ENCODE measurements at places on chromosomes 3 and 15.

DNA sequence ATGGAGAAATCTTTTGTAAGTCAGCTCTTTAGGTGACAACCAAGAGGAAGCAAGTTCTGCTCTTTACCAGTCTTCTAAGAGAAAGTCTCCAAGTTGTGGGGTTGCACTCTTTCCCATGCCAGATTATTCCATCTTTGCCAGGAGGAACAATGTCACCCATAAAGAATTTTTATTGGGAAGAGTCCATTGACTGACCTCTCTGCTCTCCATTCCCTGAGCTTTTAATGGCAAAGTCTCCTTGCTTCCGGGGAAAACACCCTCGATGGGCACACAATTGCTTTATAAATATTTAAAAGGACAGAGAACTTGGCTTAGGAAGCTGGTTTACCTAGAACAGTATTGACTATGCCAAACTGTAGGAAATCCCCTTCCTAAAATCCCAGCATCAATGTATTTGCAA lies 19.9 kb upstream of the UBE2E1 start:
- no peak for DNase-seq

GRCh38 chr3:81274671-81275070 lies 486.8 kb downstream of the GBE1 start:
- DNase-seq = no peak

DNA sequence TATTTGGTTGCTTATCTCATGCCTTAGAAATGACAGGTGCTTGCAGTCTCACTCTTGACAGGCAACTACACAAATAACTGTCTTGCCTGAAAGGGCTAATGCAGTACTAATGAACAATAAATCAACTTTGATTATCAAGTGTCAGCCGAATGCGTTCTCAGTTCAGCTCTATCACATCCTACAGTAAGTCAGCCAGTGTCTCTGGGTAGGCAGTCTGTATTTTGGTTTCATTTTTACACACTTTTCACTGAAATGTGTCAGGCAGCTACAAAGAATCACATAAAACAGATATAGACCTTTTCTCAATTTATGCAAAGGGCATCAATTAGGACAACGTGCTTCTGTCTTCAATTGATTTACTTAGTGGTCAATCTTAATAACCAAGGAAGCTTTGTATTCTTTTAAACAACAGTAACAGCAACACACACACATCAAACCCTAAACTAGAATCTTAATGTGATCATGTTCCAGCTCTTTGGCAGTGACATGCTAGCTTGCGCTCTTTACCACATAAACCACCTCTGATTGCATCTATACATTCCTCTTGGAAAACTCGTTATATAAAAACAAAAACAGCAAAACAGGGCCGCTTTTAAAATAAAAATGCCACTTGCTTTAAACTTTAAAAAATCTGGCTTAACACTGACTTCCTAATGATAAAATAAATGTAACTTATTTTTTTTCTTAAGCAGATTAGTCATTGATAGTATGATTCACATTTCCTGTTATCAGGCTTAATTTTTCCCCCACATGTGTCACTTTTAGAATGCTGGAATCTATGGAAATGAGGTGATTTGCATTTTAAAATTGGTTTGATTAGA lies 520.4 kb downstream of the FOXP1 start:
- DNase-seq = no peak

- no peak for DNase-seq
Measured at GRCh38 chr3:487614-488013, 291.1 kb downstream of the CHL1 start.

DNA sequence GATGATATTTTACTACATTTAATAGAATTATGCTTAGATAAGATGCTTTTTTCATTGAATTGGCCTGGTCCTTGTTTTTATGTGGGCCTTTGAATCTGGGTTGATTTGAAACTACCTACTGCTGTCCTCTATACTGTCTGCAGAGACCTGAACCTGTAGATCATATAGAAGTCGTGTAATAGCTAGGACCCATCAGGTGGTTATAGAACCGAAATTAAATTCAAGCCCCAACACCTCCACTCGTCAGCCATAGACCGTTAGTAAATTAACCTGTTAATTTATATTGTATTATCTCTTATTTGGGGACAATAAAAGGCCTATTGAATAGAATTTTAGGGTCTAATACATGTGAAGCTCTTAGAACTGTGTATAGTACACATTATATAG lies 108.4 kb downstream of the MBNL1 start:
- DNase-seq = no peak

GRCh38 chr3:172595664-172596393 lies 72.6 kb upstream of the TNFSF10 start:
- peak; percentile 13 for DNase-seq

- DNase-seq = no peak
Measured at GRCh38 chr3:187914231-187914630, 169.0 kb upstream of the BCL6 start.

- DNase-seq = no peak
Measured at GRCh38 chr15:90650117-90650955, 66.8 kb upstream of the BLM start.

GRCh38 chr15:69585937-69586336 lies 133.3 kb downstream of the RPLP1 start:
- DNase-seq = no peak

DNA sequence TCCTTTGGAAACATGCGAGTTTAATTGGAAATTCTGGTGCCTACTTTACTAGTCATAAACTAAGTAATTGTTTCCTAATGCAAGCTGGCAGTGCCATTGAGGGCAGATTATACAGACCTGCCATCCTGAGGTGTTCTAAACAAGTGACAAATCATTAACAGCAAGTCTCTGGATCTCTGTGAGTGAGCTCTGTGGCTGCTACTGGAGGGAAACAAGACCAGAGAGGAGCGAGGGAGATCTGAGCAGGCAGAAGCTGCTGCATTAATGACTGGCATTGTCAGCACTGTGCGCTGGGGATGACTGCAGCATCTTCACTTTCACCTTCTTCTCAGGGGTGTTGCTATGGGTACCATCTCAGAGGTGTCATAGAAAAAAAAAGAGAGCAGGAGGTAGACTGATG lies 308.4 kb upstream of the DPH6 start:
- no peak for DNase-seq

DNA sequence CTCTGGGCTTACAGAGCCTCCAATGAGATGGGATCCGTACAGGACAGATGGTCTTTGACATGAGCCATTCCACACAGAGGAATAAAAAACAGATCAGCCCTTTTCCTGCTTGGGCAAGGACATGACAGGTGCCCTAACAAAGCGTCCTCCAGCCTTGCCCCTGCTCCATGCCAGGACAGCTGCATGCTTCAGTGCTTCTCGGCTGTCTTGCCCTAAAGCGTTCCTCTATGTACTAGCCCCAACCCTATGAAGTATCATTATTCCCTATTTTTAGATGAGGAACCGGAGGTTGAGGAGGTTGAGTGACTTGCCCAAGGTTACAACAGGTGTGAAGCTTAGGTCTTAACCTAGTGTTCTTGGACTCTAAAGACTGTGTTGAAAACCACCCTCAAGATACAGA lies 10.5 kb downstream of the POMGNT2 start:
- no peak for DNase-seq

Measured in T-helper 1 cell (primary cell).